ENCODE measurements at places on chromosomes 4 and X.

GRCh38 chrX:39491548-39492297 is 606.0 kb downstream of the BCOR start:
- DNase-seq = no peak

DNA sequence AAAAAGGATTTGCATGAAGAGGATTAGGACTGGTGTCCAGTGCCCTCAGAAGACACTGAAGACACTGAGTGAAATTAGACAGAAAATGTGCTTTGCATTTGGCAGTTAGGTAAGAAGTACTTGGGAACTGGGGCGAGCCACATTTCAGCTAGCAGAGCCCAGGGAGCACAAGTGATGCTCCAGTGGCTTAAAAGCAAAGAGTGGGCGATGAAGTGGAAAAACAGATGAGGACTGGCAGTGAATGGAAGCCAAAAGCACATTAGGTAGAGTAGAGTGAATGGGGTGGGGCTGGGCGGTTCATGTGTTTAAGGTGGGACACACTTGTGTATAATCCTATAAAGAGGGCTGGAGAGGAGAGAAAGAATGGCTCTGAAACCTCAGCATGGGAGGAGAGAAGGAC is 18.4 kb downstream of the DCLK2 start:
- no peak for DNase-seq

DNA sequence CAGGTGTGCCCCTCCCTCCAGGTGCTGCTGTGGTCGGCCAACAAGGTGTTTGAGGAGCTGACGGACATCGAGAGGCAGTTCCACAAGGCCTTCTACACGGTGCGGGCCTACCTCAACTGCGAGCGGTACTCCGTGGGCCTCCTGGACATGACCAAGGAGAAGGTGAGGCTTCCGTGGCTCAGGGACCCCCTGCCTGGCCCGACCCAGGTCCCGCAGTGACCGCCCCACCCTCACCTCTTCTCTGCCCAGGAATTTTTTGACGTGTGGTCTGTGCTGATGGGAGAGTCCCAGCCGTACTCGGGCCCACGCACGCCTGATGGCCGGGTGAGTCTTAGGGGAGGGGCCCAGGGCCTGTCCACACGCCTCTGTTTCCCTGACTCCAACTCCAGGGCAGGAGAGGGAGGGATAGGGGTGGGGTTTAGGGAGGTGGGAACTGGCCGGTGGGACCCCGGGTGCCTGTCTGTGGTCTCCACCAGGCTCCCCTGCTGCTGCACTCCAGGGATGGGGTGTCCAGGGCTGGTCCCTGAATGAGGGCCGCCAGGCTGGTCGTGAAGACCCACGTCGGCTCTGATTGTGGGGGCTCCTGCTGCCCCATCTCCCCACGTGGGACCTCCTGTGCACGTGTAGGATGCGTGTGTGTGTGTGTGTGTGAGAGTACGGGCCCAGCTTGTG is 20.1 kb downstream of the ATP5ME start:
- no peak for DNase-seq

DNA sequence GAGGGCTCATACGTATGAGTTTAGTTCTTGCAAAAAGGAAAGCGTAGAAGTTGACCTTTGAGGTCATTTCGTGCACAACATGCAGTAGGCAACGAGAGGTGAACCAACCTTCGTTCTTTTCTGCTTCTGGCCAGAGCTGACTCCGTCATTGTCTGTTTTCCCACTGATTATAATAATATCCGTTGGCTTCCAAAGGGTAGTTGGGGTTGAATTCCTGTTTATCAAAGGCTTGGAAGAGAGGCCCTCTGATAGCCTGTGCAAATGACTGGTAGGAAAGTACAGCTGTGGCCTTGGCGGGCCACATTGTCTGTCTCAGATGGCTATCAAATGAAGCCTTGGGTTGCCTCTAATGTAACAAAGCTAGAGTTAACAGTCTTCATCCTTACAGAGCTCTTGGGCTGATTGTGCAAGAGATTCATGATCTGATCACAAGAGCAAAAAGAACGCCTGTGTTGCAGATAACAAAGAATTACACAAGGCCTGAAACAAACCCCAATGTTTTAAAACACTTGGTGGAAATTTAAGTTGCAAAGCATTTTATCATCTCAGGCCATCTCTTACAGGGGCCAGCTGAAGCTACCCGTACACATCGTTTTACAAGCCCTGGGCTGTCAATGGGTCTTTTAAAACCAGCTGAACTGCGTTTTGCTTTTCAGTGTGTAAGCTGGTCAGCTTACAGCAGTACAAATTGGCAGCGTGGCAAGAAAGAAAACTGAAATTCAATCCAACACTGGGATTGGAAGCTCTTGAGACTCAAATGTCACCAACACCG is 46.1 kb upstream of the FAM9C start:
- no peak for DNase-seq

GRCh38 chr4:107561481-107561880 is 158.6 kb downstream of the PAPSS1 start:
- DNase-seq = no peak

Measured in stimulated activated CD8-positive, alpha-beta memory T cell treated with anti-CD3 and anti-CD28 coated beads, Interleukin-15, amount 100 ng/mL, for 24 hours (primary cell).